ENCODE measurements at places on chromosomes 6 and 20.

DNA sequence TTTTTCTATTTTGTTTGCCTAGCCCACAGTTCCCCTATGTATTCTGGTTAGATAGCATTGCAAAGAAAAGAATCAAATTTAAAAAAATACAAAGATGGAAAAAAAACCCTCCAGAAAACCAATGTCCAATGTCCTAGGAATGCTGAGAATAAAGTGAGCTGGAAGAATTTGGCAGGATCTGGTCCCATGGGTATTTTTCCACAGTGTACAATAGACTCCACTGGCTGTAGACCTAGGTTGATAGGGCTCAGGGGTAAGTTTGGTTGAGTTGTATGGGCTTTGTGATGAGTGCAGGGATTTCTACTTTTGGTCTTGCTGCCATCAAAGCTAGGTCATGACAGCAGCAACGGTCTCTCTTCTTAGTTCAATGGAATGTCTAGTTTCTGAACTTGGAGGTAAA, 41.5 kb downstream of the SLC22A2 start:
- no peak for DNase-seq

DNA sequence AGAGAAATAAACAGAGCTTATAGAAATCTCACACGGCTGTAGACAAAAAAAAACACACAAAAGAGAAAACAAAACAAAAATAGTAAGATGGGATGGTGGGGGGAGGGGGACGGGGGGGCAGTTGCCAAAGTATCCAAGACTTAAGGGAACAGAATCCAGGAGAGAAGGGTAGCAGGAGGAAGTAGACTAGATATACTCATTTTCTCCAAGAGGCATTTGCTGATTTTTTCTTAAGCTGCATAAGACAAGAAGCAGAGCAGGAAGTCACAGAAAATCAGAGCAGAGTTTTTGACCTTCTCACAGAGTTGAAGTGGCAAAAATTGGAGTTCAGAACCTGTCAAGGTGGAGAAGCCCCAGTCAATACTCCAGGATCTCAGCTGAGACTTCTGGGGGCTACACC, 237.7 kb downstream of the HIVEP2 start:
- no peak for DNase-seq

GRCh38 chr6:28976677-28977076, 28.4 kb downstream of the ZNF311 start:
- DNase-seq, result no peak

DNA sequence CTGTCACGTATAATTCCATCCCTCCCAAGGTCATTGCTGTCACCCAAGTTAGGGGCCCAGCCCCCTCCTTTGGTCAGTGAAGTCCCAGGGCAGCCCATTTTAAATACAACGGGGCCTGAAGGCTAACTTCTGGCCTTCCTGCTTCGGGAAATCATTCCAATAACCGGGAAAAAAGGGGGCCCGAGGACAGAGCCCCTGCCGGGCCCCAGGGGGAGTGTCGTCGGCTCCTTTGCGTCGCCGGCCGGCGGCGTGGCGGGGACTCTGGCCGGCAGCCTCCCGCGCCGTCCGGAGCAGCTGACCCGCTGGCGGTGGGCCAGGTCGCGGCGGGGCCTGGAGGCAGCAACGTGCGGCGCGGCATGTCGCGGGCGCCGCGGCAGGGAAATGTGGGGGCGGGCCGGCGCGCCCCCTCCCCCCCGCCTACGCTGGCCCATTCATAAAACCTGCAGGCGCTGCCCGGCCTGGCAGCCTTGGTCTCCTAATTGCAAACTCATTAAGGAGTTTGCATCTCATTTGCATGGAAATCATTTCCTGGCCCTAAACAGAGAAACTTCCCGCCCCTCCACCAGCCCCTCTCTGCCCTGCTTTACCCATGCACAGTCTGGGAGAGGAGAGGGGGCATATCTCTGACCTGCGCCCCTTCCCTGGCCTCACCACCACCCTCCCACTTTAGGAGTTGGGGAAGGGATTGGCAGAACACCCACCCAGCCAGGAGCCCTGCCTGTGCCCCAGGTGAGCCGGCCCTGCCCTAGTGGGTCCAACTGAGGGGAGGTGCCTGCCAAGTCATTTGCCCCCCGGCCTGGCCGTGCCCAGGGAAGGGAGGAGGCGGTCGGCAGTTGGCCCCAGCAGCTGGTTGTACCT, 50.7 kb downstream of the MRPL14 start:
- no peak for DNase-seq

DNA sequence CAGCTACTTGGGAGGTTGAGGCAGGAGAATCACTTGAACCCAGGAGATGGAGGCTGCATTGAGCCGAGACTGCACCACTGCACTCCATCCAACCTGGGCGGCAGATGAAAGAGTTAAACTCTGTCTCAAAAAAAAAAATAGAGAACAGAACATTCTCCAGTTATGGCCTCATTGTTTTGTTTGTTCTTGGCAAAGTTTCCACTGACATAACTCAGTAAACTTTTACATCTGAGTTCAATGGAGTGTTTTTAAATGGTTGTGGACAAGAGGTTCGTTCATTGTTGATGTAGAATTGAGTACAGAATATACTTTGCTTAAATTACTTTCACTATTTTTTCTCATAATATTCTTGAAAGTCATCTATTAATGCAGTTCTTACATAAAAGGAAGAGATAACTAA, 42.2 kb upstream of the IFNGR1 start:
- no peak for DNase-seq

DNA sequence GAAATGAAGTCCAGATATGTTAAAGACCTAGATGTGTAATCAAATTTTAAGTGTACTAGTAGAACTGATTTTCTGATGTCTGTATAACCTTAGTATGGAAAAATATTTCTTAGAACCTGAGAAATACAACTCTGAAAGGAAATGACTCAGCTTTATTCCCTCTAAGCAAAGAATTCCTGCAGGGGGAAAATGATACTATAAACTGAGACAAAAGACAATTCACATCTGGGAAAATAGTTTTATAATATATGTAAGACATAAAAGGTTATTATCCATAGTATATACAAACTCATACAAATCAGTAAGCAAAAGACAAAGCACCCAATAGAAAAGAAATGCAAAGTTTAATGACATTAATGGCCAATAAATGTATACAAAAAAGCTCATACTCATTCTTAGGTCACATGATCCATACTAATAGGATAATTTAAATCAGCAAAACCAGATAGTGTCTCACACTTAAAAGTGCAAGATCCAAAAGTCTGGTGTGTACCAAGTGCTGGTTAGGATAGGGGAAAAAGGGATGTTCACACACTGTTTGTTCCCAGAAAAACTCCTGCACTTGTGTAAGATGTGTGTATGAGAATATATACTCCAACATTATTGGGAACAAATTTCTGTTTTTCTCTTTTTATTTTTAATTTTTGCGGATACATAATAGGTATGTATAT, 22.6 kb downstream of the RNF217 start:
- no peak for DNase-seq

- peak; percentile 63 for DNase-seq
Measured at GRCh38 chr6:106444777-106445507, 84.4 kb downstream of the CRYBG1 start.

- DNase-seq, result no peak
Measured at GRCh38 chr6:110703906-110704594, 111.2 kb downstream of the CDK19 start.

- no peak for DNase-seq
Measured at GRCh38 chr6:131728296-131728939, 17.6 kb upstream of the CTAGE9 start.

DNA sequence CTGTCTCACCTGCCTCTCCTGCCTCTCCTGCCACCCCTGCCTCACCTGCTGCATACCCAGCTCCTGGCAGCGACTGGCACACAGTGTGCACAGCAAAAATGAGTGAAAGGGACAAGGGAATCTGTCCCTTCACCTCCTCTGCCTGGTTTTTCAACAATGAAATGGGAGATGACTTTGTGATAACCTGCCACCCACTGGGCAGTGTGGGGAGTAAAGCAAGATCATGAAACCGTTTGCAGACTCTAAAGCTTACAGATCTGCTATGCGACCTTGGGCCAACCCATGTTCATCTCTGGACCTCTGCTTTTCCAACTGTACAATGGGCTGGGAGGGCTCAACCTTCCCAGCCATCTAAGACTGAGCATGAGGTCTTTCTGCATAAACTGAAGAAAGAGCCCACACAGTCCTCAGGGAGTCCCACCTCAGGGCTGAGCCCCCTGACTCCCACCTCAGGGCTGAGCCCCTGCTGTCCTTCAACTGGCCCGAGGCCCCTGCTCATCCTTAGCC, 81.1 kb downstream of the RIPOR3 start:
- DNase-seq, result no peak

DNA sequence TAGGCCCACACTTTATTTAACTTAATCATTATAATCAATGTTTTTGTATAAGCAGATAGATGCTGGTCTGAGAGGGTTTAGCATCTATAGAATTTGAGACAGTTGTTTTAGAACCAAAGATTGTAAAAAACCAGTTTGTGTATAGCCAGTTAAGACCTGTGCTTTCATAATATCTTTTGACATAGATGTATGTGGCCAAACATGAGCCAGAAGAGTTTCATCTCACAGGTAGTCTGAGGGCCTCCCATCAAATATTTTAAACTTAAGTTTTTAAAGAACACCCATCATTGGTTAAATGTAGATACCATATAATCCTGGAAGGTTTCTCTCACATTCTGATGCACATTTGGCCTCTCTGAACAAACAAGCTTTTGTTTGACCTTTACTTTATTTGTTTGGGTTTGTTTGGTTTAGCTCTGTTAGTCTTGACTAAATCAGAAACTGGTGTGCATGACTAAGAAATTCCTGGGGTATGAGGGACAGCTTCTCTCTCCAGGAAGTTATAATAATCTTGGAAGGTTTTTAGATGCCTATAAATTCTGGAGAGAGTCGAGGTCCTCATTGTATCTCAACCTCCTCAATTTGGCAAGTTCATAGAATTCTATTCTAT, 58.0 kb upstream of the TMEM200A start:
- no peak for DNase-seq

DNA sequence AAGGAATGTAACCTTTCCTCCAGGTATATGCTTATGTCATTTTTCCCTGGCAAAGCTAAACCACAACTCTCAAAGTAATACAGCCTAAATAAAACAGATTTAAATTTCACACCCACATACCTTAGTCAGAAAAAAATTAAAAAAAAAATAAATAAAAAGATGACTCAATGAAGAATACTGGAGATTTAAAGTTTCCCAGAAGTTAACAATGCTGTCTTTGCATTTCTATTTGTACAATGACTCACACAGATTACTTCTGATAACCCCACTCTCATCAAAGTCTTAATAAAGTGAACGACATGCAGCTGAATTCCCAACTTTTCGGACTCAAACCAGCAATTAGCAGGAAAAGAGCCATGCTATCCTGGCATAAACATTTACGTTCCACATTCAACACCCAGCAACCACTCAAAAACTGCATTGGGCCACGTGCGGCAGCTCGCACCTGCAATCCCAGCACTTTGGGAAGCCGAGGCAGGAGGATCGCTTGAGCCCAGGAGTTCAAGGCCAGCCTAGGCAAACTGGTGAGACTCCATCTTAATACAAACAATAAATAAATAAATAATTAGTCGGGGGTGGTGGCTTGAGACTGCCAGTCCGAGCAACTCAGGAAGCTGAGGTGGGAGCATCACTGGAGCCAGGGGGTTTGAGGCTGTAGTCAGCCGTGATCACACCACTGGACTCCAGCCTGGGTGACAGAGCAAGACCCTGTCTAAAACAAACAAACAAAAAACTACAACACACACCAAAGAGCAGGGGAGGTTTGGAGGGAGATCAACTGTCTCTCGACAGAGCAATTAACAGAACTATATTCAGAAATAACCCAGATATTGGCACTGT, 130.5 kb downstream of the WDR27 start:
- no peak for DNase-seq

GRCh38 chr20:12744037-12744436, 264.7 kb upstream of the SPTLC3 start:
- no peak for DNase-seq

DNA sequence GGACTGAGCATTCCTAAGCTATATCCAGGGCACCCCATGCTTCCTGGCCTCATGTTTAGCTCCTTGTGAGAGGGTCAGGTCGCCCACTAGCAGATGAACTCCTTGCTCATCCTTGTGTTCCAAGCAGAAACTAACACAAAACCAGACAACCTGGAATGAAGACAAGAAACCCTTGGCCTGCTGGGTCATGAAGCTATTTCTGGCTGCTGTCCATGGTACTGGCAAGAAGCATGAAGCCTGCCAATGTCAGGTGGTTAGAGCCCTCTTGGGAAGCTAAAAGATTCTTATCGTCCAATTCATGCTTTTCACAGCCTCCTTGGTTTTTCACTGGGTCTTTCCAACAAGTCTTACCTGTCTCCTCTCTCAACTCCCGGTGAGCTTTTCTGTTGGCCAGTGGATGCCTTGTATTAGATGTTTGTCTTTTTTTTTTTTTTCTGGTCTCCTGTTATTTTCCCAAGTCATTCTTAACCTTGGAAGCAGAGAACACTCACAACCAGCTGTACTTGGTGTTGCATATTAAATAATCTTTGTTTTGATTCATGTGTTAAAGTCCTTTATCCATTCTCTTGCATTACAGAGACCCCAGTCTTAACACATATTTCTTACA, 180.3 kb downstream of the ANKRD60 start:
- DNase-seq, result no peak

DNA sequence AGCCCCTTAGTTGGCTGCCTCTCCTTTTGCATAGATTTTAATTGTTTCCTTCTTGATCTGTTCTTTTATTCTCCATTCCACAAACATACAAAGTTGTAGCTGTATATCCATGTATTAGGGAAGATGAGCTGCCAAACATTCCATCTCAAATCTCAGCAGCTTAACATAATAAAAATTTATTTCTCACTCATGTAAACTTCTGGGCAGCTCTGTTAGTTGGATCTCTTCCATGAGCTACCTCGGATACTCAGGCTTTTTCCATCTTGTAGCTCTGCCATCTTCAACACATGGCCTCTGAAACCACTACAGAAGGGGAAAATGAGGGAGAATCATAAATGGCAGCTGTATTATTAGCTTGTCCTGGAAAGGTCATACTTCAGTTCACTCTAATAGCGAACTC, 149.4 kb upstream of the BMP2 start:
- DNase-seq, result no peak

DNA sequence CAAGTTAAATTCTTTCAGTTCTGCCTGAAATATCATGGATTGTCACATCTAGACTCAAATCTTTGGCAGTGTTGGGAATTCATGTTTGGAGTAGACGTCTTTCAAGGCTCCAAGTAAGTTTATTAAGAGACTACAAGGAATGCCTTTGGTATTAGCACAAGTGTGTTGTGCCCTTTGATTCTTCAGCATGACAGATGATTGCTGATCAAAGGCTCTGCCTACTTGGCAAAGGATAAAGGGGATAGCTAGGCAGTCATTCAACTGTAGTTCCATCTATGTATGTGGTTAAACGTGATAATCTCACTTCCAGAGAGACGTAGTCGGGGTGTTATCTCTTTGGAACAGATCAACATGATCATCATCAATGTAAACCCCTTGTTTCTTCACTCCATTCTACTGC, 86.2 kb downstream of the SPTLC3 start:
- no peak for DNase-seq

- no peak for DNase-seq
Measured at GRCh38 chr6:148803979-148804378, 57.1 kb downstream of the UST start.

GRCh38 chr6:130167655-130168054, 55.1 kb downstream of the SAMD3 start:
- no peak for DNase-seq

GRCh38 chr6:15359335-15359862, 113.5 kb downstream of the JARID2 start:
- no peak for DNase-seq

Data from CD8-positive, alpha-beta memory T cell (primary cell).